GM23248 (cell line): ENCODE measurements at places on chromosomes 7 and 10.

- no peak for DNase-seq
These were observed 47.7 kb downstream of the NXPH1 start for GRCh38 chr7:8481096-8481495.

- no peak for DNase-seq
These were observed 120.3 kb downstream of the NRP1 start for GRCh38 chr10:33214174-33214573.

DNA sequence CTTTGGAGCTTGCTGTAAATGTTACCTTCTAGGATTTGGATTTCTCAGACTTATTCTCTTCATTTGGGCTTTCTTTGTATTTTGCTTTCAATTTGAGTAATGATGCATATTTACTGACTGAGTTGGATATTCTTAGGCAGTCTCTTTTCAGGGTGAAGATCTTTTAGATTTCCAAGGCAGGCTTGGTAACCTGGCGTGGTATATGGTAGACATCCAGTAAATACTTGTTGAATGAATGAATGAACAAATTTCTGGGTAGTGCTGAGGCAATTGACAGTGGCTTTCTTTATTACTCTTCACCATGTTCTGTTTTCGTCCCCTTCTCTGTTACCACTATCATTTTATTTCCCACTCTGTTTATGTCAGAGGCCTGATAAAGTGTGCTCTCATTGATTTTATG is 27.1 kb downstream of the BBS9 start:
- DNase-seq: peak; percentile 51

DNA sequence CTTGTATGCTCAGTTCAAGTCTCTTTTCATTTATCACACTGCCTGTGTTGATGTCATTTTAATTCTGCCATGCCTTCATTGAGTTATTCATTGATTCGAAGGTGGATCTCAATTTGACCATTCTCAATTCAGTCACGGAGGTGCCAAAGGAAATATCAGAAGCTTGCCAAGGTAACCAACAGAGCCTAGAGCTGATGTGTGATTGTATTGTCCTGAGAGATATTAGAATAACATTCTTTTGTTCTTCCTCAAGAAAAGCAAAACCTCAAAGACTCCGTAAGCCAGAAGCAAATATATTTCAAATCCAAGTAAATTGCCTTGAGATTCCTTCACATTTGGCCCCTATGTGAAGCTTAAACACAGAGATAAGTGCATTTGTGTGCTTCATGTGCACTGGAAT is 345.3 kb downstream of the CXCL12 start:
- no peak for DNase-seq

DNA sequence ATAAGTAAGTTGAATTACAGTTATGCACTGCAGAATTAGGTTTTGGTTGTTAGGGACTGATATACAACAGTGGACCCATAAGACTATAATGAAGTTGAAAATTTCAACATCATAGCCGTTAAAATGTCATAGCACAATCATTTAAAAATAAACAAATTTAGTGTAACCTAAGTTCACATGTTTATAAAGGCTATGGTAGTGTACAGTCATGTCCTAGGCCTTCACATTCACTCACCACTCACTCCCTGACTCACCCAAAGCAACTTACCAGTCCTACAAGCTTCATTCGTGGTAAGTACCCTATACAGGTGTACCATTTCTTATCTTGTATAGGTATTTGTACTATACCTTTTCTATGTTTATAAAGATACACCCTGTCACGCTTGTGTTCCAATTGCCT is 113.7 kb downstream of the RAB11FIP2 start:
- DNase-seq: peak; percentile 42

- DNase-seq: no peak
These were observed 50.7 kb downstream of the MTURN start for GRCh38 chr7:30185496-30185895.
